ENCODE measurements at places on chromosomes 1 and 21.
A peak's percentile ranks its signal among the peaks of the same experiment; 100 is the strongest.

DNA sequence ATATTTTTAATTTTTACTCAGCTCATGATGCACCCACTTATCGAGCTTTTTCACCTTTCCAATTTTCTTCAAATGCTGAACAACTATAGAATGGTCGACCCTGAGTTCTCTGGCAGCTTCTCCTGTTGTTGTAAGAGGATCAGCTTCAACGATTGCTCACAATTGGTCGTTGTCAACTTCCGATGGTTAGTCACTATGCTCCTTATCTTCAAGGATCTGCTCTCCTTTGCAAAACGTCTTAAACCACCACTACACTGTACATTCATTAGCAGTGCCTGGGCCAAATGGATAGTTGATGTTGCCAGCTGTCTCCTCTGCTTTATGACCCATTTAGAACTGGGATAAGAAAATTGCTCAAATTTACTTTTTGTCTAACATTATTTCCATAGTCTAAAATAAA lies 385.9 kb upstream of the LYPLAL1 start:
- DNase-seq: no peak

DNA sequence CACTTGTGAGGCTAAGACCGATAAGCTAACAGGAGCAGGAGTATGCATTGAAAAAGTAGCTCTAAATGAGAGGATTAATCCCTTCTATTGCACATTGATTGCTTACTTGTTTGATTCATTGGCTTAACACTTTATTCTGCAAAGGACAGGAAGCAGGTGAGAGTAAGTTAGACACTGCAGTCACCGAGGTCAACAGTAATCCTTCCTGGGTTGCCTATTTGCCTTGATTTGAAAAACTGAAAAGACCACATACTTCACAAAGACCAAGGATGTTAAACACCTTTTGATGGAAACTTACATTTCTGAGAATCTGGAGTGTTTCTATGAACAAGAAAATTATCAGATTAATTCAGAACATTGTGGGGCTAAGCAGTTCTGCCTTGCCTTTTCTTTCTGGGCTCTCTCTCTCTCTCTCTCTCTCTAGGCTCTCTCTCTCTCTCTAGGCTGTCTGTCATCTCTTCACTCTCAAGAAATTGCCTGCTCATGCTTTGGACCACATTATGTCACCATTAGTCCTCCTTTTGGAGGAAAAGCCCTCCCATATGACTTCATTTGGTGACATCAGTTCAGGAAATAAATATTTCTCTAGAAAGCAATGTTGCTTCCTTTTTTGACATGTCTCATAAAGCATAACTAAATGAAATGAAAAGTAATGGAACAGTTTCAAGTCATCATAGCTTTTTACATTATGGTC lies 103.8 kb downstream of the TNFSF18 start:
- DNase-seq: no peak

- no peak for DNase-seq
Measured at GRCh38 chr21:42357307-42357706, 6.5 kb upstream of the TFF2 start.

DNA sequence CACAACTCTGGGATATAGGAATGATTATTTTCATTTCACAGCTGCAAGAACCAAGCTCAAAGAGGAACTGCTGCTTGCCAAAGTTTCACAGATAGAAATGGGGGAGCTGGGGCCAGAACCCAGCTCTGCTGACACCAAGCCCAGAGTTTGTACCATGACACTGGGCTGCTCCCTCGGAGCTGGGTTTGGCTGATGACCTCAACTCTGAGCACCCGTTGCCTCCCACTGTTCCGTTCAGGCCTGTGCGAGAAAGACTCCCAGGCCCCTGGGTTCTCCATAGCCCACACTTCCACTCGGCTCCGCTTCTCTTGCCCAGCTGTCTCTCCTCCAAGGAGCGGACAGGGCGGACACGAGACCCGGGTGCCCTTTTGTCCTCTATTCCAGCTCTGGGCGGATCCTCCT lies 55.2 kb downstream of the NGF start:
- DNase-seq: no peak

DNA sequence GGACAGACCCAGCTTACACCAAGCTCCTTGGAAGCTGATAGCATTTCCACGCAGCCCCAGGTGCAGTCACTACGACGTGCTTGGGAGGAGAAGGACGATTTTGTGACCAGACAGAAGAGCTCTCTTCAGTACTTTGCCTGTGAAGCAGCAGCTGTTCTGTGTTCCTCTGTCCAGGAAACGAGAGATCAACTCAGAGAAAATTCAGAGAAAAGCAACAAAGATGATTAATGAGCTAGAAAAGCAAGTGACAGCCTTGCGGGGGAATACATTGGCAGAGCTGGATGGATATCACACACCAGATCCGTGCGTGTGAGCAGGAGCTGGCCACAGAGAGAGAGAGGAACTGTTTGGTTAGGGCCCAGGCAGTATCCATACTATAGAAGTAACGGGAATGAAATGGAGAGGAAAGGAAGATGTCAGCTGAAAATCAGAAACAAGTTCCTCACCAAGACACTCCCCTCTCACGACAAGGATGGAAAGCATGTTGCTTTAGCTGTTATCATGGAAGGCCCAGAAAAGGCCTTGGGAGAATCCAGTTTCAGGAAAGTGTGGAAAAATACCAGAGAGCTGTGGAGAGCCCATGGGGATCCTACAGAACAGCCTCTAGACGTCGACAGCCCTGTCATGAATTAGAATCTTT lies 106.2 kb downstream of the TOMM20 start:
- DNase-seq: no peak

GRCh38 chr1:27403931-27404330 lies 11.5 kb downstream of the GPR3 start:
- no peak for DNase-seq

DNA sequence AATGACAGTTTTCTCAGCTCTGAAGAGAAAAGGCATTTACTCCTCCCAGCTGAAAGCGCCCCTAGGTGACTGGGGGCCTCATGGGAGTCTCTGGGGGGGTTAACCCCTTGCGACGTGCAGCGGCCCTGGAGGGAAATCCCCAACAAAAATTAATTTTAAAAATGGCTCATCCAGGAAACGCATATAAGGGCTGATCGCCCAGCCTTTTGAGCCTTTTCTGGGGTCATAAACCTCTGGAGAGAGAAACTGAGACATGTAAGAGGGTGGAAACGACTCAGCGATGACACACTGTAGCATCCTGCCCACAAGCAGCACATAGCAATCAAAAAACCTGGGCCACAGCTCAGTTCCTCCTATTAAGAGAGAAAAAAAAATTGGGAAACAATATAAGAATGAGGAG lies 20.4 kb upstream of the HPDL start:
- peak; percentile 45 for DNase-seq

DNA sequence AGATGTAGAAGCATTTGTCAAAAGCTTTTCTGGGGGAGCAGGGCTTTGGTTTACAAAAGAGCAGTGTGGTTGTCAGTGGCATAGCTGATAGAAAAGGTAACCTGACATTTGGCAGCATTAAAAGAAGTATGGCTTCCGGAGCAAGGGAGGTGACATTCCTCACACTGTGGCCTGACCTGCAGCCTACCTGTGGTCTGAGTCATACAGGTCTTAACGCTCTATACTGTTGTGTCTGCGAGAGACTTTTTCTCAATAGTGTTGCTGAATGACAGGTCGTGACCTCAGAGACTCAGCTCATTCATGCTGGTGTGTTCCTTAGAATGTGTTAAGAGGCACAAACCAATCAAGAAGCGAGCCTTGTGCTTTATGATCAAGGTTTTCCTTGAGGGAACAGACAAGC lies 19.3 kb downstream of the PHGDH start:
- no peak for DNase-seq

DNA sequence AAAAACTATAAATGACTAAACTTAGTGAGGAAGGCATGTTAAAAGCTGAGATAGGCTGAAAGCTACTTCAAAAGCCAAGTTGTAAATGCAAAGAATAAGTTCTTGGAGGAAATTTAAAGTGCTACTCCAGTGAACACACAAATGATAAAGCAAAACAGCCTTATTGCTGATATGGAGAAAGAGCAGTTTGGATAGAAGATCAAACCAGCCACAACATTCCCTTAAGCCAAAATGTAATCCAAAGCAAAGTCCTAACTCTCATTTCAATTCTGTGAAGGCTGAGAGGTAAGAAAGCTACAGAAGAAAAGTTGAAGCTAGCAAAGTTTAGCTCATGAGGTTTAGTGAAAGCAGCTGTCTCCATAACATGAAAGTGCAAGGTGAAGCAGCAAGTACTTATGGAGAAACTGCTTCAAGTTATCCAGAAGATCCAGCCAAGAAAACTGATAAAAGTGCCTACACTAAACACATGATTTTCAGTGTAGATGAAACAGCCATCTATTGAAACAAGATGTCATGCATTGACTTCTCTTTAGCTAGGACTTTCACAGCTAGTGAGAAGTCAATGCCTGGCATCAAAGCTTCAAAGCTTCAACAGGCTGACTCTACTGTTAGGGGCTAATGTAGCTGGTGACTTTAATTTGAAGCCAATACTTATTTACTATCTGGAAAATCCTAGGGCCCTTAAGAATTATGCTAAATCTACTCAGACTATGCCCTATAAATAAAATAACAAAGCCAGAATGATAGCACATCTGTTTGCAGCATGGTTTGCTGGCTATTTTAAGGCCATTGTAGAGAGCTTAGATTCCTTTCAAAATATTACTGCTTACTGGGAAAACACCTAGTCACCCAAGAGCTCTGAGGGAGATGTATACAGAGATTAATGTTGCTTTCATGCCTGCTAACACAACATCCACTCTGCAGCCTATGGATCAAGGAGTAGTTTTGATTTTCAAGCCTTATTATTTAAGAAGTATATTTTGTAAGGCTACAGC lies 188.6 kb downstream of the EIF4G3 start:
- DNase-seq: no peak

DNA sequence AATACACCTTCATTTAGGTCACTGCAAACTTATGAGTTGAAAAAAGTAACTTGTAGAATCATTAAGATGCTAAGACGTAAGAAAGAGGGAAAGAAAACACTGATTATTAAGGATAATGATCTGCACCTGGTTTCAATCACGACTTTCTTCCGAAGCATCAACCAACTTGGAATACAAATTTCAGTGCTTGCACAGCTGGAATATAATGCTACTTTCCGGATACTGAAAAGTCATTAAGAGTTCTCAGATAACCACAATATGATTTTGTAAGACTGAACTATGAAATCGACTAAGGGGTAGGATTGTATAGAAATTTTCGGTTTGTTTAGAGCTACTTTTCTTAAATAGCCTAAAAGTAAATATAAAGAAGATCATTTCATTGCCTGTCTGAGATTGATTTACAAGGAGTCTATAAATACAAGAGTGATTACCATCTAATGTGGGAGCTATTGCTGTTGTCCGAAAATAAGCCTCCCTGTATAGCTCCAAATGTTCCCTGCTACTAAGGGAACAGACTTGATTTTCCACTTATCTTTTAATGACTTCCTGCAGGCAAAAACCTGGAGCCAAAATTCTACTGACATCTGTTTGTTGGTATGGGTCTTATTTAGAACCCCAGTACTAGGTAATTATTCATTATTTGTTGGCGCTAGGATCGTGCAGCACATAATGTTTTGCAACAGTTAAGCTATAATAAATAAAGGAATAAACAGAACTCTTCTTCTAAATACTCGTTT lies 673.3 kb downstream of the KCNT2 start:
- no peak for DNase-seq

- no peak for DNase-seq
Measured at GRCh38 chr1:214012418-214012817, 24.6 kb downstream of the PROX1 start.

DNA sequence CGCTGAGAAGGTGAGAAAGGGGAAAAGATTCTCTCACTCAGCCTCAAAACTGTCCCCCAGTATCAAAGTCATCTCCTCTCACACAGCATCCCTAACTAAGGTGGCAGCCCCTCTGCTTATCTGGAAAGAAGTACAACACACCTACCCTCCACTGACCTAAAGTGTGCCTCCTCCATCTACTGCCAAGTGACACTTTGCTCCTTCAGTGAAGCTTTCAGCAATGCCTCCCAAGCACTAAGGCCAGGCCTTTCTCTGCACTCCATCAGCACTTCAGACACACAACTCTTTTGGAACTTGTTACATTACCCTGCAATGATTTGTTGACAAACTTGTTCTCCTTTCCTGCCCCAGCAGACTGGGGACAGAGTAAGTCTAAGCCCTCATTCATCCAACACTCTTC lies 1.4 kb downstream of the SH3BP5L start:
- DNase-seq: no peak

DNA sequence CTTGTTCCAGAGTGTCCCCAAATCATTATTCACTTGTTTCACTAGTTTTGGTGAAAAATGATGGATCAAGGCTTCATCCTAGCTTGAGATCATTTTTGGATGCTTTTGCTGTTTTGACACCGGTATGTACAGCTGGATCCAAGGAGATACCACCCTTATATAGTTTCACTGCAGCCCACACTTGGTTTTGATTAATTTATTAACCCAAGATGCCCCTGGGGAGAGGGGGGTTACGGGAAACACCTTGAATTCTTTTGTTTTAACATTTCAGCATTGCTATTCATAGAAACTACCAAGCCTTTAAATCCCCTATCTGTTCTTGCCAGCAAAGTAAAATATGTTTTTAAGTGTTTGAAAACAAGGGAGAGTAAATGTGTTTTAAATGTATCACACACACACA lies 457.7 kb upstream of the RUNX1 start:
- no peak for DNase-seq

DNA sequence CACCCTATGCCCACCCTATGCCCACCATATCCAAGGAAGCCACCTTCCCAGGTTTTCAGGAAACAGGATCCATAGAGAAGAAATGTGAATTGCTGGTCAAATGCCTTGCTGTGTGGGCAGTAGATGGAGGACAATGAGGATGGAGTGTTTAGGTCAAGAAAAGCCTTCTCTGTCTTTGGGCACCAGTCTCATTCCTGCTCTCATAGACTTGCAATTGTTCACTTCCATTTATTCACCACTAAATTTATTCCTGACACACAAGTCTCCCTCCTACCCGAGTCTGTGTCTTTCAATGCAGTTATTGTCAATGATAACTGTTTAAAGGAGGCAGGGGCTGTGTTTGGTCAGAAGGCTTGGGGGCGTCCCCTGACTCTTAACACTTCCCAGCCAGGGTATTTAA lies 48.0 kb upstream of the ITPKB start:
- no peak for DNase-seq

DNA sequence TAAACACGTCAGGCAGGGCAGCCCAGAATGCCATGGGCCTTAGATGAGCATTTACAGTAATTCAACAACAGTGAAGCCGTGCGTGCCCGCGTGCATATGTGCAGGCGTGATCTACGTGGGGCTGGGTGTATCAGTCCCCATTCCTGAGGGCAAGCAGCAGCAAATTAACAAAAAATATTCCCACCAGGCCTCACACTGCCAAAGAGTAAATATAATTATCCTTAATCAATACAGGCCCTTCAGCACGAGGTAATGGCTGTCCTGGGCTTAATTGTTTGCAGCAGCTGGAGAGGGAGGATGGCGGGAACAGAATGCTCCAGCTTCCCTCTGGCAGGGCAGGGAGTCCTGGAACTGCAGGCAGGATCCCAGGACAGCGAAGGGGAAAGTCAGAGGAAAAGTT lies 91.8 kb downstream of the DDX20 start:
- no peak for DNase-seq

DNA sequence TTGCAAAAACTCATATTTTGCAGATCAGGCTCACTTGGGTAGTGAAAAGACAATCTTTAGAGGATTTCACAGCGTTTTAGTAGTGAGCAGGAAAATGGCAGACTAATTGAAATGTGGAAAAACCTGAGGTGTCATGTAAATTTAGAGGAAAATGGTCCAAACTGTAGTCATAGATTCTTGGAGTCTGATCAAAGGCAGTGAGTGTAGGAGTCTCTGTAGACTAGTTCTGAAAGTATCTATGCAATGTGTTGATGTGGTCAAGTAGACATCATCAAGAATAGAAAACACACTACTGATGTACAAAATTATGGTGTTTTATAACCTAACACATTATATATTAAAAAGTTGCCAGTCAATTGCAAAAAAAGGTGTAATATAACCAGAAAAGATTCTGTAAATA lies 143.2 kb upstream of the C1orf105 start:
- no peak for DNase-seq

GRCh38 chr1:93979718-93980319 lies 70.6 kb upstream of the GCLM start:
- no peak for DNase-seq

Measured in stimulated activated CD4-positive, alpha-beta T cell treated with anti-CD3 and anti-CD28 coated beads, Interleukin-2, amount 100 ng/mL, for 24 hours (primary cell).